ENCODE measurements at places on chromosomes 3 and 15. TPM values are rescaled to one million over a fixed set of nuclear protein-coding genes. Genes with fewer than 3 reads are reported as not detected.
A peak's percentile ranks its signal among the peaks of the same experiment; 100 is the strongest.

SLC2A2 gene
- total RNA-seq = 0.95 TPM

UROC1 gene
- not detected for total RNA-seq

ZBED2 gene
- 0.56 TPM for total RNA-seq

NRG4 gene
- total RNA-seq = 0.71 TPM

SKOR1 gene
- total RNA-seq = 0.27 TPM

TM6SF1 gene
- not detected for total RNA-seq

TAGLN3 gene
- total RNA-seq = not detected

PRSS50 gene
- not detected for total RNA-seq

RYK gene
- 109 TPM for total RNA-seq

KCNMB2 gene
- total RNA-seq = not detected

MESP2 gene
- total RNA-seq = not detected

GXYLT2 gene
- 0.52 TPM for total RNA-seq

SLC9C1 gene
- not detected for total RNA-seq

SLCO2A1 gene
- not detected for total RNA-seq

OXTR gene
- 2.8 TPM for total RNA-seq

THBS1 gene
- 199 TPM for total RNA-seq

PLA2G4E gene
- 0.09 TPM for total RNA-seq

SLC15A2 gene
- total RNA-seq = 10.7 TPM

ARHGAP11A gene
- total RNA-seq = 32.8 TPM

FAM227B gene
- total RNA-seq = 1.9 TPM

CCR9 gene
- total RNA-seq = not detected

DNA sequence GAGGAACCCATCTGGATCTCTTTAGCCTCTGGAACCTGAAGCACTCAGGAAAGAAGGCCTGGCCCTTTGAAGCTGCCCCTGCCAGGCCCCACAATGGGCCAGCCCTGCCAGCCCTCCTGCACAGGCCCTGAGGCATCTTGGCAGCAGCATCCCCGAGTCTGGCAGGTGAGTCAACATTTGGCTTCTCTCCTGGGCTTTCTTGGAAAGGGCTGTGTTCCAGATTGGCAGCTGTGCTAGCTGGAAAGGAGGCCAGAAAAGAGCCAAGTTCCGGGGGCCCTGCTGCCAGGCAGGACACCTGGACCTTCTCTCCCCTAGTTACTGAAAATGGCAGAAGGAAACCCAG lies 187.2 kb downstream of the SHQ1 start:
- peak; percentile 82 for DNase-seq

DNA sequence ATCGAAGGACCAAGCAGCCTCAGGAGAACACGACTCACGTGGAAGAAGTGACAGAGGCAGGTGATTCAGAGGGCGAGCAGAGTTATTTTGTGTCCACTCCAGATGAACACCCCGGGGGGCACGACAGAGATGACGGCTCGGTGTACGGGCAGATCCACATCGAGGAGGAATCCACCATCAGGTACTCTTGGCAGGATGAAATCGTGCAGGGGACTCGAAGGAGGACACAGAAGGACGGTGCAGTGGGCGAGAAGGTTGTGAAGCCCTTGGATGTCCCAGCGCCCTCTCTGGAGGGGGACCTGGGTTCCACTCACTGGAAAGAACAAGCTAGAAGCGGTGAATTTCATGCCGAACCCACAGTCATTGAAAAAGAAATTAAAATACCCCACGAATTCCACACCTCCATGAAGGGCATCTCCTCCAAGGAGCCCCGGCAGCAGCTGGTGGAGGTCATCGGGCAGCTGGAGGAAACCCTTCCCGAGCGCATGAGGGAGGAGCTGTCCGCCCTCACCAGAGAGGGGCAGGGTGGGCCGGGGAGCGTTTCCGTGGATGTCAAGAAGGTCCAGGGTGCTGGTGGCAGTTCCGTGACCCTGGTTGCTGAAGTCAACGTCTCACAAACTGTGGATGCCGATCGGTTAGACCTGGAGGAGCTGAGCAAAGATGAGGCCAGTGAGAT lies 26.0 kb downstream of the SYNM start:
- DNase-seq = no peak

DNA sequence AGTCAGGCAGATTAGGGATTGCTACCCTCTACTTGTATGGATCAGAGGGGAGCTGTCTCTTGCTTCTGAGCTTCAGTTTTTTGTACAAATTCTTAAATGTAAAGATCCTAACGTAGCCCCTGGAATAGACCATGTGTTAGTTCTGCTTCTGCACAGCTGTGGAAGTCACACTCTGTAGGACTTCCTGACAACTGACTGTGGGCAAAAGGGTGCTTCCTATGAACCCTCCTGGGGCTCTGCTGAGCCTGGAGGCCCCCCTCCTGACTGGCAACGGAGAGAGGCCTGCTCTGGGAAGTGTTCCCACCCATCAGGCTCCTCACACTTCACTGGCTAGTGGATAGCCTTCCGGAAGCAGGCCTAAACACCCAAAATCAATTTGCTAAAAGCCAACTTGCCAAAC lies 131.0 kb downstream of the RPLP1 start:
- no peak for DNase-seq

DNA sequence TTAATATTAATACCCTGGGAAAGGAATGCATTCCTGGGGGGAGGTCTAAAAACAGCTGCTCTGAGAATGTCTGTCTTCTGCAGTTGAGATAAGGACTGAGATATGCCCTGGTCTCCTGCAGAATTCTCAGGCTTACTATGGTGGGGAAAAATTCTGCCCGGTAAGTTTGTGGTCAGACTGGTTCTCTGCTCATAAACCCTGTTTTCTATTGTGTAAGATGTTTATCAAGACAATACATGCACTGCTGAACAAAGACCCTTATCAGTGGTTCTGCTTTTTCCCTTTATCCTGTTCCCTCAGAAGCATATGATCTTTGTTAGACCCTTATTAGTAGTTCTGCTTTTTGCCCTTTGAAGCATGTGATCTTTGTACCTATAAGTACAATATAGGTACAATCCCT lies 494.6 kb downstream of the CNTN6 start:
- no peak for DNase-seq

GRCh38 chr15:49843725-49844124 lies 222.9 kb downstream of the DTWD1 start:
- peak; percentile 8 for DNase-seq

- DNase-seq = no peak
Measured at GRCh38 chr15:29805043-29805707, 17.1 kb downstream of the TJP1 start.

DNA sequence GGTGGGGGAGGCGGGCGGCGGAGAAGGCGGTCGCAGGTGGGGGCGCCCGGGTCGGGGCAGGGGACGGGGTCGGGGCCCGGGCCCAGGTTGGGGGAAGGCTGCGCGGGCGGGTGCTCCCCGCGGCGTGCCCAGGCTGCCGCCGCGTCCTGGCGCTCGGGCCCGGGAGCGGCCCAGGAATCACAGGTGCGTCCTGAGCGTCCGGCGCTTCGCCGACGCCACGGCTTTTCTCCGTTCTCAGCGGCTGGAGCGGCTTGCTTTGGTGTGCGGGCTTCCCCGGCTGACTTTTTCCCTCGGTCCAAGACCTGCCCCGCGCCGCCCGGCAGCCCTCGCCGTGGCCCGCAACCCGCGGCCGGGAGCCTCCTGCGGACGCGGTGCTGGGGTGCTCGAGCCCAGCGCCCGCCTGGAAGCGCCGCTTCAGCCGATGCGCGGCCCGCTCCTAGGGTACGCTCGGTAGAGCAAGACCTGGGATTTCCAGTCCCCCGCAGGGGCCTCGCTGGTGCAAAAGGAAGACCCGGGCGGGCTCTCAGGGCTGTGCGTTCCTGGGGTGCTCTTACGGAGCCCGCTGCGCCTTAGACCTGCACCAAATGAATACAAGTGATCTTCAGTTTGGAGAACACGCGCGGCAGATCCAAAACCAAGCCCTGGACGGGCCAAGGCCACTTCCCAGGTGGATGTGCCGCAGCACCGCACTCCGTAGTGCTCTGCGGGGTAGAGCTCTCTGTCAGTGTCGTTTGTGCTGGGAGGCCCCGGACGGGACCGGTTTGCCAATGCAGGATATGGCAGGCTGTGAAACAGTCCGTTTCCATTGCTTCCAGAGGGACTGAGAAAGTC lies 639 bp downstream of the NIPA1 start:
- DNase-seq = peak; percentile 1

DNA sequence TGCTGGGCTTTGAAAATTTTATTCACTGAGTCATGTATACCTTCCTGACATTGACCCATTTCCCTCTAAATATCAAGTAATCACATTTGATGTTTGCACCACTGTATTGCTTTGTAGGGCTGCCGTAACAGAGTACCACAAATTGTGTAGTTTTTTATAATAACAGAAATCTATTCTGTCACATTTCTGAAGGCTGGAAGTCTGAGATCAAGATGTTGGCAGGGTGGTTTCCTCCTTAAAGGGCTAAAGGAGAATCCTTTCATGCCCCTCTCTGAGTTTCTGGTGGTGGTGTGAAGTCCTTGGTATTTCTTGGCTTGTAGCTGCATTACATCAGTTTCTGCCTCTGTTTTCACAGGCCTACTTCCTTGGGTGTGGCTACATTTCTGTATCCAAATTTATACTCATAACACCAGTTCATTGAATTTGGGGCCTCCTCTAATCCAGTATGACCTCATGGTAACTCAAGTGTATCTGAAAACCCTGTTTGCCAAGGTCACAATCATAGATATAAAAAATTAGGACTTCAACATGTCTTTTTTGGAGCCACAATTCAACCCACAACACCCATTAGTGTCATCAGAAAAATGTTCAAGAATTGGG lies 29.1 kb upstream of the ST6GAL1 start:
- DNase-seq = no peak

GRCh38 chr15:42102646-42103235 lies 8.4 kb upstream of the PLA2G4D start:
- no peak for DNase-seq

- peak; percentile 59 for DNase-seq
Measured at GRCh38 chr3:14548321-14548729, 8.2 kb upstream of the GRIP2 start.

GRCh38 chr3:159913712-159914414 lies 74.8 kb upstream of the IL12A start:
- DNase-seq = no peak

DNA sequence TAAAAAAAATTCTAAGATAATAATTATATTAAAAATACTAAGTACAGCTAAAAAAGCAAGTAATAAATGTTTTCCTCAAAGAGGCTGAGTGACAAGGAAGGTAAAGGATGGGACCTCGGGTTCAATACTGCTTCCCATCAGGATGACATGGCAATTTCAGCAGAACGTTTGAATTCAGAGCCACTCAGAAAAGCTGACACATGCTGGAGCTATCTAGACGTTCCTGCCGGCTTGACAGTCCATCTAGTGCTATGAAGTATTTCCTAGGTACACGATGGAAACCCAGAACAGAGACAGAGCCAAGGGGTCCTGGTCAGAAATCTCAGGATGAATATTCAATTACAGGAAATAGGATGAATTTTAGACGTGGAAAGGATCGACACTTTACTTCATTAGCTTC lies 361.8 kb downstream of the FGF12 start:
- no peak for DNase-seq

GRCh38 chr15:62706317-62706716 lies 336.2 kb upstream of the TPM1 start:
- no peak for DNase-seq

GRCh38 chr3:17632401-17633100 lies 109.9 kb downstream of the TBC1D5 start:
- no peak for DNase-seq

DNA sequence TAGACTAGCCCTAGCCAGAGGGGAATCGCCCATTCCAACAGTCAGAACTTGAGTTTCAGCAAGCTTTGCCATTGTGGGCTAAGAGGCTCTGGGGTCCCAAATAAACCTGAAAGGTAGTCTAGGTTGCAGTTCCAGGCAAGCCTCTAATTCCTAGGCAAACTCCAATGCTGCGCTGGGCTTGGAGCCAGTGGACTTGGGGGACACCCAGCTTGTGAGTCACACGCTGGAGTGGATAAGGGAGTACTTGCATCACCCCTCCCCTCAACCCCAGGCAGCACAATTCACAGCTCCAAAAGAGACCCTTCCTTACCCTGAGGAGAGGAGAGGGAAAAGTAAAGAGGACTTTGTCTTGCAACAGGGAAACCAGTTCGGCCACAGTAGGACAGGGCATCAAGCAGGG lies 105.2 kb upstream of the DPPA4 start:
- no peak for DNase-seq

GRCh38 chr3:14640157-14640562 lies 11.4 kb upstream of the CCDC174 start:
- DNase-seq = peak; percentile 11

- DNase-seq = no peak
Measured at GRCh38 chr3:88410259-88410658, 260.5 kb downstream of the C3orf38 start.

DNA sequence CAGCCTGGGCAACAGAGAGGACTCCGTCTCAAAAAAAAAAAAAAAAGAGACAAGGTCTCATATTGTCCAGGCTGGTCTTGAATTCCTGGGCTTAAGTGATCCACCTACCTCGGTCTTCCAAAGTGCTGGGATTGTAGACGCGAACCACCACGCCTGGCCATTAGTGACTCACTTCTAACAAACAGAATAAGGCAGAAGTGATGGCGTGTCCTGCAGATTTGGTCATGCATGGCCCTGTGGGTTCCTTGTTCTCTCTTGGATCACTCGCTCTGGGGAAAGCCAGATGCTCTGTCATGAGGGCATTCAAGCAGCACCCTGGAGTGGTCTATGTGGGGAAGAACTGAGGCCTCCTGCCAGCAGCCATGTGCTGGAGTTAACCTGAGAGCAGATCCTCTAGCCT lies 27.4 kb upstream of the TJP1 start:
- DNase-seq = no peak

GRCh38 chr15:67587331-67587730 lies 44.8 kb downstream of the MAP2K5 start:
- DNase-seq = no peak

DNA sequence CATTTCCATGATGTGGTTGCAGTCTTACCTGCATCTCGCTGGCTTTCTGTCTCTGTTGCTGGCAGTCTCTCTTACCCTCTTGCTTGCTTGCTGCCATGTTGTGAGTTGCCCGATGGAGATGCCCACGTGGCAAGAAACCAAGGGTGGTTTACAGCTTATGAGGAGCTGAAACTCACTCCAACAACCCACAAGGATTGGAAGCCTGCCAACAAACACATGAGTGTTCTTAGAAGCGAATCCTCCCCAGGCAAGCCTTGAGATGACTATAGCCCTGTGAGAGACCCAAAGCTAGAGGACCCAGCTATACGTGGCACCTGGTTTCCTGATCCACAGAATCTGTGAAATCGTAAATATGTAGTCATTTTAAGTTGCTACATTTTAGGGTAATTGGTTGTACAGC lies 490.9 kb upstream of the ADAMTS9 start:
- DNase-seq = no peak

GRCh38 chr3:110246796-110247376 lies 824.7 kb upstream of the NECTIN3 start:
- DNase-seq = no peak

Measured in Calu3 (cell line).